ENCODE measurements at places on chromosomes 1 and 21.

GRCh38 chr1:160834945-160835565, 27.6 kb downstream of the CD244 start:
- no peak for DNase-seq

DNA sequence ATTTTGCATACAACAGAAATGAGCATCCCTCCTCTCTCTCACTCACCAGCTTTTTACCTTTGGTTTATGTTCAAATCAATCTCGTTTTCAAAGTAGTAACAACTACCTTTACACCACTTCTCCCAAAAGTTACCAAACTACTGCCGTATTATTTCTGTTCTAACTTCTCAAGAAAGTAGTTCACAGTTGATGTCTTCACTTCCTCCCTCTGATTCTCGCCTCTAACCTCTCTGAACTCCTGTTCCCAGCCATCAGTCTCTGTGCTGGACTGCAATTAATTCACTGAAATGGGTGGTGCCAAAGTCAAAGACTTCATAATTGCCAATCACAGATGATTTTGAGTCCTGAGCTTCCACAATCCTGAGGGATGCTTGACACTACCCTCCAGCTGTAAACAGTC, 54.0 kb downstream of the ZNF281 start:
- no peak for DNase-seq

DNA sequence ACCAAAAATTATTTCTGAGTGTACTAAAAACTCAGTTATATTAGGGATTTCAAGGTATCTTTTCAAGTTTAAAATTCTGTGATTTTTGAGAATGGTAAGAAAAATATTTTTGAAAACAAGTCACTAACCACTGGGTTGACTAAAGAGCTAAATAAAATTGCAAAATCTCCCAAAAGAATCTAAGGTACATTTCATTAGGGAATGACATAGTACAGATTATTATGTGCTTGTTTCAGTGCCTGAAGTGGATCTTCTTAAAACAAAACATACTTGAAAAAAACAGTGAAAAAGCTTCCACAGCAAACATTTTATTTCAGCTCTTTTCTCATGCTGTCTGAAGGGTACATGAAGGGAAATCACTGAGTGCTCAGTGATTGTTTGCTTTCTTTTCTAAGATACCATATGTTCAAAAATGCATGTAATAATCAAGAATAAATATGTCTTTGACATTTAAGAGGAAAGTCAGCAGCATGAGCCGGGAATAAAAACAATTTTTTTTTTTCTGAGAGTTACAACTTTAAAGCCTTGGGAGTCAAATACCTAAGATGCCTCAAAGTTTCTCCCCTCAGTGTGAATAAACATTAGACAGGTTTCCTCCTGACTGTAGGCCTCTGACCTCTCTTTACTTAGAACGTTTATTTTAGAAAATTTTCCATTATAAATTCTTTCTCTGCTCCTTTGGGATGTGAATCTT, 200.7 kb downstream of the KCNT2 start:
- DNase-seq, result no peak

- DNase-seq, result no peak
Observed at GRCh38 chr1:59138402-59138801, 158.5 kb upstream of the FGGY start.

DNA sequence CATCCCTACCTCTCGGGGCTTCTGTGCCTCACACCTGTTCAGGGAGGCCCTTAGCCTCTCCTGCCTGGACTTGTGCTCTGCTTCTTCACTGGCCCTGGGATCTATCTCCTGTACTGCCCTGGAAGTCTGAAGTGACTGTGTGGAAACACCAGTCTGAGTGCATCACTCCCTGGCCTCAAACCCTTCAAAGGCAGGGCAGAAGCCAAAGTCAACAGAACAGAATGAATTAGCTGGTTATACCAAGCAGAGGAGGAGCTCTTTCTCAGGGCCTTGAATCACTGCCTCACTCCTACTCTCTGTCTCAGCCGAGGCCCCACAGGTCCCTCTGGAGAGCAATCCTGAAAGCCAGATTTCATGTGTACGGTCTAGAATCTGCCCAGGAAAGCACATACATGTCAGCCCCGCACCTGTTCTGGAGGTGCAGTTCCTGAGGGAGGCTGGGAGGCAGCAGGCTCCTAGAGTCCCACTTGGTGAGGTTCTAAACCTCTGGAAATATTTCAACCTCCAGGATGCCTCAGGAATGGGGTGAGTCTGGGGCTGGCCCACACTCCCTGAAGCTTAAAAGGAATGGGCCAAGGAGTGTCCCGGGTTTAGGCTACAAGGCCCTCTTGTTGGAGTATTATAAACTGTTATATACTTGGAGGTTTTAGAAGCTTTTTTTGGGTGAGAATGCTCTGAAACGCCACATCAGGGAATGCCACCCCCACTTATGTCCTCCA, 98.3 kb downstream of the ABCA4 start:
- DNase-seq, result no peak

GRCh38 chr1:94619731-94620130, 78.2 kb upstream of the F3 start:
- no peak for DNase-seq

- no peak for DNase-seq
Observed at GRCh38 chr1:179178950-179179349, 50.5 kb downstream of the ABL2 start.

GRCh38 chr1:191034132-191034531, 556.5 kb upstream of the BRINP3 start:
- no peak for DNase-seq

- no peak for DNase-seq
Observed at GRCh38 chr1:23614032-23614660, 54.8 kb upstream of the ID3 start.

DNA sequence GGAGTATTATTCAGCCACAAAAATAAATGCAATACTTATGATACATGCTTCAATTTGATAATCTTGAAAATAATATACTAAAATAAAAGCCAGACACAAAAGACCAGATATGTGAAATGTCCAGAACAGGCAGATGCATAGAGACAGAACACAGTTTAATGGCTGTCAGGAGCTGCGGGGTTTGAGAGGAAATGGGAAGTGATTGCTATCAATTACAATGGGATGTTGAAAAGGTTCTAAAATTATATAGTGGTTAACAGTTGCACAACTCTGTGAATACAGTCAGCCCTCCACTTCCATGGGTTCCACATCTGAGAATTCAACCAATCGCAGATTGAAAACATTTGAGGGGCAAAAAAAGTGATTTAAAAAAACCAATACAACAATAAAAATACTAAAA, 54.0 kb downstream of the LTN1 start:
- DNase-seq, result no peak

DNA sequence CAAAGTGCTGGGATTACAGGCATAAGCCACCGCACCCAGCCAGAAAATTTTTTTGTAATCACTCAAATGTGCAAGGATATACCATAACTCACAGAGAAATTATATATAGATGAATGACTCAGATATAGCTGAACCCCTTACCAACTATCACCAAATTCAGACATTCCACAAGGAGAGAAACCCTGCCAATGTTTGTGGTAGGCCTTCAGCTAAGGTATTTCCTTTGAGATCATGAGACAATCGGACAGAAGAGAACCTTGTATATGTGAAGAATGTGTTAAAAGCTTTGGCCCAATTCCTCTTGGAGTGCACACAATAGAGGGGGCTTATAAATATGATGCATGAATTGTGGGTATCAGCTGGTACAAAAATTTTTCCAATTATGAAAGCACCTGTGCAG, 50.7 kb downstream of the ZNF684 start:
- DNase-seq, result no peak

Measured in GM12864 (cell line).